Spleen (tissue), 13 donors: ENCODE measurements at places on chromosomes 12 and 14. TPM values are rescaled to one million over a fixed set of nuclear protein-coding genes. Genes with fewer than 3 reads are reported as not detected.

TEX52 gene
- total RNA-seq, result not detected

PNN gene
- 57.8 TPM for total RNA-seq

E2F7 gene
- total RNA-seq, result 1.9 TPM

TMEM179 gene
- not detected for total RNA-seq

TBK1 gene
- 42.6 TPM for total RNA-seq

PPP4R4 gene
- not detected for total RNA-seq

FGD4 gene
- 23.4 TPM for total RNA-seq

HAL gene
- 4.6 TPM for total RNA-seq

OVCH1 gene
- 1.6 TPM for total RNA-seq

DNA sequence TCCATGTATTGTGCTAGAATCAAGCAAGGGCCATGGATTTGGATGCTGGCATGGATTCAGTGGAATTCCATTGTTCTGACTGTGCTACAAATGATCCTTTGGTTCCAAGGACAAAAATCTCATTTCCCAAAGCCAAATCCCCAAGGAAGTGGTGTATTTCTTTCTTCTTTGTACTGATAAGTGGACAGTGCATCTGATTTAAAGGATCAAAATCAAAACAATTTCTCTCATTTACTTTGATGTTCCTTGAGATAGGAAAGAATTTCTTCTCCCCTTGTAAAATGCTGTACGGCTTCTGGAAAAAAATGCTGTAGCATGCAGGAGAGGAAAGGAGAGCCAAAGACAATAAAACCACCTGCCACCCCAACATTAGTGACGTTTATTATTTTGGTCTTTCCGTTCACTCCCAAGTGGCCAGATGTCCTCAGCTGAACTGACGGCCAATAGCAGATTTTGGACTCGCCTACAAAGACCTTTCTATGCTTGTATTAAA is 185.7 kb downstream of the PRKD1 start:
- no peak for DNase-seq

- DNase-seq, result peak; percentile 86
These were observed 11.2 kb upstream of the FKBP11 start for GRCh38 chr12:48936379-48936979.

DNA sequence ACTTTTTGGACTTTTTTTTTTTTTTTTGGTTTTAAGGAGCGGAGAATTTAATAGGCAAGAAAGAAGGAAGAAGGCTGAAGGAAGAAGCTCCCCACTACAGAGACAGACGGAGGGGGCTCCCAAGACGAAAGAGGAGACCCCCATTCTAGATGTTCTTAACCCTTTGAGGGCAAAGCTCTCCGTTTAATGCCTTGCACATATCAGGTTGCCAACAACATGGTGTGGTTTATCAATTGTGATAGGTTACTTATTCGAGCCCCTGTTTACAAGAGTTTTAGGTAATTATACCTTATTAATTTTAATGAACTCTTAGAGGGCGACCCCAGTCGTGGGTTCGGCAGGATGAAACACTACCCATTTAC is 1.2 kb upstream of the FBXO33 start:
- no peak for DNase-seq

DNA sequence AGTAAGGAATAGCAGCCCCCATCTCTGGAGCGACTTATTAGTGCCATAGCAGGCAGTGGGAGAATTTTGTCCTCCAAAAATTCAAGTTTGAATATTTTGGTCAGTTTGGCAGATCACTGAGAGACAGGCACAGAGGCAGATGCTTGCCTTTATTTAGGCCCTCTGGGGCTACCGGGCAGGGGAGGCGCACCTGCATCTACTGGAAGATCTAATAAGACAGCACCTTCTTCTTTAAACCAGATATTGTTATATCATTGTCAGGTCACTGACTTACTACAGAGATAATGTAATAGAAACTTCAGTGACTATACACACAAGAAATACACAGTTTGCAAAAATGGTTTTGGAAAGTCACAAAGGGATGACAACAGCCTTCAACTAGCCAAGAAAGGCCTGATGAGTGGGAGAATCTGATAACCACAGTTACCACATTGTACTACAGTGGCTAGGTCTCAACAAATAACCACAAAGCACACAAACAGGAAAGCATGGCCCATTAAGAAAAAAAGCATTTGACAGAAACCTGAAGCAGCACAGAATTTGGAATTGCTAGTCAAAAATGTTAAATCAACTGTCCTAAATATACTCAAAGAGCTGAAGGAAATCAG is 56.8 kb downstream of the CDK17 start:
- DNase-seq, result no peak

DNA sequence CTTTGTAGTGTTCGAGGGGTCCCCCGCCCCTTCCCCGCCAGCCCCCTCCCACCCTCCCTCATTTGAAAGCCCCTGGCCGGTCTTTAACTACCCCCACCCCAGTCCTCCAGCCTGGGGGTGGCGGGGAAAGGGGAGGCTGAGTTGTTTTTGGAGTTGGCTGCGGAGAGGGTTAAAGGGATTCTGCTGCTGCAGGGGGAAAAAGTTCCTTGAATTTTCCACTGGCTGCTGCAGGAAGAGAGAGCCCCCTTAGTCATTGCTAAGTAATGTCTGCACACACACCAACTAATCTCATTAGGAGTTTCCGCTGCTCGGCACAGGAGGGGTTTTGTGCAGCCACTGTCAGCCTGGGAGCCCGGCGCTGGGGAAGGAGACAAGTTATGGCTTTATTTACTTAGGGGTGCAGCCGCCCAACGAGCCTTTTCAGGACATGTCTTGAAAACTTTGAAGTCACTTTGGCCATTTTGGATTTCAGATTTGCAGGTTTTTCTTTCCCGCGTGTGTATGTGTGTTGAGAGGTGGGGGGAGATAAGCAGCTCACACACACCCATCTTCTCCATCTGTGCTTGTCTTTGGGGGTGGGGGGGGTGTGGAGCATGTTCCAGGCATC is 1.8 kb downstream of the ELK3 start:
- peak; percentile 83 for DNase-seq

DNA sequence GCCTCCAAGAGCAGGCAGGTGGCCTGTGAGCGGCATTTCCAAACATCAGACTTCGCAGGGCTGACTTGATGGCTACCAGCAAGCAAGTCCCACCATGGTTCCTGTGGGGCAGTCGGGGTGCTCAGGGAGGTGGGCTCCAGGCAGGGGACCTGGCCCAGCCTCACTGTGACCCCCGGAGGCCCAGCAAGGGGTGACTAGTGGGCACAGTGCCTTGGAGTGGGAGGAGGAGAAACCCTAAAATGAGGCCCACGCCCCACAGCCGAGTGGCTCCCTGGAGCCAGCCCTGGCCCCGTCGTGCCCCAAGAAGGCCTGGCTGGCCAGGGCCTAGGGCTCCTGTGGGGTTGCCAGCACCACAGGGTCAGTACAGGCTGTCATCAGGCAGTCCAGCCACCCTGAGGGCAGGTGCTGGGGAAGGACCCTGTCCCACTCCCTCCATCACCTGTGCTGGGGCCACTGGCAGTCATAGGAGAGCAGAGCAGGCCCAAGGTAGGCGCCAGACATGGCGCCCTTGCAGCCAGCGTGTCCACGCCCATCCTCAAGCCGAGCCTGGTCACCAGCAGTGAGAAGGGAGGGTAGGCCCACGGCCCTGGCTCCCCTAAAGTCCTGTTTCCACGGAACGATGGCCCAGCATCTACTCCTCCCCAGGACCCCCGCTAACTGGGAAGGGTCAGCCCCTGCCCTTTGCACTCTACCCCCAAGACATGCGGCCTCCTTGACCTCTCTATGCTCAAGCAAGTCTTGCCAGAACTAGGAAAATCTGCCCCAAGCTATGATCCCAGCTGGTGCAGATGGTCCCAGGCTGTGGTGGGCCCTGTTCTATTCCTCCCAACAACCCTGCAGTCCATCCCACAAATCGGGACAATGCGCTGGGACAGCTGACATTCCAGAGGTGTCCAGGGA is 144.2 kb upstream of the C14orf180 start:
- DNase-seq, result peak; percentile 71

DNA sequence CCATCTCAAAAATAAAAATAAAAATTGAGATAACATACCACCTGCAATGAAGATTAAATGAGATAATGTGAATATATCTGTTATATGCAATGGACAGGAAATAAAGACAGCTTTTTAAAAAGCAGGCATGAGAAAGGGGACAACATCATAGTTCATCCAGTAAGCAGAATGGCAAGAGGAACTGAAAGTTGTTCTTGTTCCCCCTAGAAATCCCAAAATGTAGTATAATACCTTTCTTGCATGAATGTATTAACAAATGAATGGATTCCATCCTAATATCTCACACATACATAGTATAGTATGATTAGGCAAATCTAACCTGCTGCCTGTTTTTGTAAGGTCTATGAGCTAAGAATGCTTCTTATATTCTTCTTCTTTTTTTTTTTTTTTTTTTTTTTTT is 31.4 kb downstream of the FGD6 start:
- no peak for DNase-seq

GRCh38 chr14:99674776-99675381 is 9.2 kb upstream of the CYP46A1 start:
- peak; percentile 58 for DNase-seq

DNA sequence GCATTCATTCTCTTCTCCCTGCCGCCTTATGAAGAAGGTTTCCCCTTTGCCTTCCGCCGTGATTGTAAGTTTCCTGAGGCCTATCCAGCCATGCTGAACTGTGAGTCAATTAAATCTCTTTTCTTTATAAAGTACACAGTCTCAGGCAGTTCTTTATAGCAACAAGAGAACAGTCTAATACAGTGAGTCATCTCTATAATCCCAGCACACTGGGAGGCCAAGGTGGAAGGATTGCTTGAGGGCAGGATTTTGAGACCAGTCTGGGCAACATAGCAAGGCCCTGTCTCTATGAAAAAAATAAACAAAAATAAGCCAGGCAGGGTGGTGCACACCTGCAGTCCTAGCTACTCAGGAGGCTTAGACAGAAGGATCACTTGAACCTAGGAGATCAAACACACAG is 259.9 kb downstream of the CEP128 start:
- no peak for DNase-seq

DNA sequence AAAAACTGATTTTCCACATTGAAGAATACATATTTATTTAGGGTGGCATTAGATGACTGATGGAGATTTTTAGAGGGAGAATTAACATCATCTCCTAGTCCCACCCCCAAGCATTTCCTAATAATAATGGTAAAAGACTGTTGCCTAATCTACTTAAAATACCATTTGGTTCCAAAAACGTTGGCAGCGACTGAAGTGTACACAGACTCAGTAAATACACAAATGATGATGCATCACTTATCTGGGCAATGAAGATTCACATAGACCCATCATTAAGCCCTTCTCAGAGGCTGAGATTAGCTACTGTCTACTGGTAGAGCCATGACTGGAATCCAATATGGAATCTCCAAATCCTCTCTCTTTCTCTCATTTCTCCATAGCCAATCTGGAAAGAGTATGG is 18.2 kb downstream of the RTN1 start:
- no peak for DNase-seq
